ENCODE measurements at places on chromosomes 16 and 17. TPM values are rescaled to one million over a fixed set of nuclear protein-coding genes. Genes with fewer than 3 reads are reported as not detected.

The STH gene
- not detected for total RNA-seq

DNA sequence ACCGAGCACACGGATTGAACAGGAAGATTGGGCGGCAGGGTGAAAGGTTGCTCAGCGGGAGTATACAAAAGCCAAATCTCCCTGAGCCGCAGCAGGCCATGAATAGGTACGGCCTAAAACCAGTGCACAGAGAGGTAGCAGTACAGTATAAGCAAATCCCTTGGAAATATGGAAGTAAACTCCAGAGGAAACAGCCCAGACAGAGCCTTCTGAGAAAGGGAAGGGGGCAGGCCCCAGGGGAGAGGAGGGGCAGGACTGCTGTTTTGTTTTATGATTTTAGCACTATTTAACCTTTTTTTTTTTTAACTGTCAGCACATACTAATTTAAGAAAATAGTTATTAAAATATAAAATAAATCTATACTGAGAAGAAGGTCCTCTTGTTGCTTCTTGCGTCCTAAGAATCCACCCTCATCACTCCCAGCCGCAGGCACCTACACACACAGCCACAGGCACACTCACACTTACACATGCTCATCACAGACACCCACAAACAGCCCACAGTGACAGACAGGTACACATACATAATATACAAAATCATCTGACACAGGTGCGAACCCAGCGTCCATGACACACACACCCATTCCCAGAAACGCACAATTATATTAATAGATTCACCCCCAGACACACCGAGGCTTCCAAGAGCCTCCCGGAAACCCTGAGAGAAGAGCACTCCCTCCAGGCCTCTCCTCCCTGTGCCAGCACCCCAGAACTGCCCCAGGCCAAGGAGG, 12.8 kb downstream of the PLXDC1 start:
- no peak for DNase-seq

GRCh38 chr17:82240506-82241182, 11.8 kb downstream of the SLC16A3 start:
- no peak for DNase-seq

GRCh38 chr16:57791195-57791892, 10.9 kb downstream of the KIFC3 start:
- peak; percentile 70 for DNase-seq

GRCh38 chr16:4936991-4937781, at the start of gene PPL:
TSS of gene PPL (minus strand) at chr16:4937148. CDS start at chr16:4937045, 103 bp downstream.
- peak; percentile 84 for DNase-seq

The CES4A gene
- 6.2 TPM for total RNA-seq

All from Right ventricle myocardium superior (tissue), 1 donor.